ENCODE measurements at places on chromosomes 3 and 15.

- no peak for DNase-seq
Observed at GRCh38 chr3:142105991-142106390, 43.4 kb downstream of the TFDP2 start.

- DNase-seq: no peak
Observed at GRCh38 chr3:113070681-113071113, 79.9 kb downstream of the GTPBP8 start.

DNA sequence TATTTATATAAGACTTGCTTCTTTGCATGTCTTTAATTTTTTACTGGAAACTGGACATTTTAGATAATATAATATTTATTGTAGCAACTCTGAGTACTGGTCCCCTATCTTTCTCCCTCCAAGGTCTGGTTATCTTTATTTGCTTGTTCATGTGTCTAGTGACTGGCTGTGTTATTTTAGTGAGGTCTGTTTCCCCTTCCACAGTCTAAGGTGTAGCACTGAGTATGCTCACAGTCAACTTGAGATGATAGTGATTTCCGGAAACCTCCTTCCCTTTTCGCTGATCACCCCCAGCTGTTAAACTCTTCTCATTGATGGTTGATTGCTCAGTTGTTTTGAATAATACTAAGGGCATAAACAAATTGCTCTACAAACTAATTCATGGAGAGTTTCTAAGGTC is 37.0 kb downstream of the PCNP start:
- DNase-seq: no peak

- DNase-seq: no peak
Observed at GRCh38 chr15:82850731-82851130, 41.3 kb downstream of the WHAMM start.

DNA sequence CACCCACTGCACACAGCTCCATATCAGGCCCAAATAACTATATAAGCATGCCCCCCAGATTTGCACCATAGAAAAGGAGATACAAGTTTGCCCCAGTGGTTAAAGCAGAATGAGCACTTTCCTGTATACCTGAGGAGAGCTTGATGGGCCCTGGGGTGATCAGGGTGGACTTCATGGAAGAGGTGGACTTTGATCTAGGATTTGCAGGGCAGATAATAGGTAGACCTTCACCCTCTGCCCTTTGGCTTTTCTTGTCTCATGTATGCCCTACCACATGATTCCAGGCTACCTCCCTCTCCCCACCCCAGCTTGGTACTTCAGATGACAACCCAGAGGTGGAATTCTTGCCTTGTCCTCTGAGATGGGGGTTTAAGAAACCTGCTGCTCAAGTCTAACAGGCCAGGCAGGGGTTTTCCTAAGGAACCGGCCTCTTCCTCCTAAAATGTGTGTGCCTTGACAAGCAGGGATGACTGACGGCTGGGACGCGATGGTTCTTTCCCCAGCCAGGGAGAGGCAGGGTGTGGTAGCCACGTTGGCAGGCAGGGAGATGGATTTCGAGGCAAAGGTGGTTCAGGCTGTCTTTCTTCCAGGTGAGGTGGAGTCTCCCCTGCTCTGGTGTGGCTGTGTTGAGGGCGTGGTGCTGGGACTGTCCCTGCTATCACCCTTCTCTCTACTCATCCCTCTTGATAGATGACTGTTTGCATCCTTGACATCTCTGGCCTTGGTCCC is 6.6 kb upstream of the RHCG start:
- DNase-seq: no peak

- DNase-seq: no peak
Observed at GRCh38 chr3:41029356-41029755, 169.9 kb upstream of the CTNNB1 start.
